ENCODE measurements at places on chromosomes 2 and 18.
A peak's percentile ranks its signal among the peaks of the same experiment; 100 is the strongest.

DNA sequence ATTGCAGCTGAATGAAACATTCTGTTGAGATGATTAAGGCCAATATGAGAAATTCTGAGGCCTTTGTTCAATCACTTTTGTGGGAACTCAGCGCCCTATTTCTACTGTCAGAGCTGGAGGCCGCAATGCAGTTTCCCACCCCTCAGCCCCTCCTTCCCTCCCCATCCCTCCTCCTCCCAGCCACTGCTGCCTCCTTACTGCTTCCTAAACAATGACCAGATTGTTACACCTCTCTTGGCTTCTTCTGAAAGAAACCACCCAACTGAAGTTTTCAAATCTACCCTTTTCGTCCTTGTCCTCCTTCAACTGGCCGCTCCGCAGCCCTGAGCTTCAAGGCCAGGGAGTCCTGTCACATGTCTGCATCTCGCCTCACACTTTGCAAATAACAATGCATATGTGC is 36.7 kb upstream of the MAPK4 start:
- DNase-seq: no peak

- no peak for DNase-seq
Observed at GRCh38 chr18:68679528-68679927, 35.4 kb downstream of the TMX3 start.

GRCh38 chr2:8481463-8482009 is 200.3 kb upstream of the ID2 start:
- DNase-seq: peak; percentile 61

DNA sequence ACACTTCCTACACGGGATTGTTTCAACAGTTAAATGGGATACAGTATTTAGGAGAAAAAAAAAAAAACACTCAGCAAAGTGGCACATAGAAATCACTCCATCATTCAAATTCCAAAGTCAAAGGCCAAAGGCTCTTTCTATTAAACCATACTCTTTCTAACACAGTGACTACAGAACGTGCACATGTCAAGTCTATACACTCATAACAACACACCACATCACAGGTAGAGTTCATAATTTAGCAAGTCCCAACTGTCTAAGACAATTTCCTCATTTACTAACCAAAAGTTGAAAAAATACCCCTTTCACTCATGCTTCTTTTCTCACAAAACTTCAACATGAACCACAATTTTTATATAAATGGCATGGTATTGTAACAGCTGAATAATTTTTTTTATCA is 70.8 kb downstream of the MBOAT2 start:
- no peak for DNase-seq

DNA sequence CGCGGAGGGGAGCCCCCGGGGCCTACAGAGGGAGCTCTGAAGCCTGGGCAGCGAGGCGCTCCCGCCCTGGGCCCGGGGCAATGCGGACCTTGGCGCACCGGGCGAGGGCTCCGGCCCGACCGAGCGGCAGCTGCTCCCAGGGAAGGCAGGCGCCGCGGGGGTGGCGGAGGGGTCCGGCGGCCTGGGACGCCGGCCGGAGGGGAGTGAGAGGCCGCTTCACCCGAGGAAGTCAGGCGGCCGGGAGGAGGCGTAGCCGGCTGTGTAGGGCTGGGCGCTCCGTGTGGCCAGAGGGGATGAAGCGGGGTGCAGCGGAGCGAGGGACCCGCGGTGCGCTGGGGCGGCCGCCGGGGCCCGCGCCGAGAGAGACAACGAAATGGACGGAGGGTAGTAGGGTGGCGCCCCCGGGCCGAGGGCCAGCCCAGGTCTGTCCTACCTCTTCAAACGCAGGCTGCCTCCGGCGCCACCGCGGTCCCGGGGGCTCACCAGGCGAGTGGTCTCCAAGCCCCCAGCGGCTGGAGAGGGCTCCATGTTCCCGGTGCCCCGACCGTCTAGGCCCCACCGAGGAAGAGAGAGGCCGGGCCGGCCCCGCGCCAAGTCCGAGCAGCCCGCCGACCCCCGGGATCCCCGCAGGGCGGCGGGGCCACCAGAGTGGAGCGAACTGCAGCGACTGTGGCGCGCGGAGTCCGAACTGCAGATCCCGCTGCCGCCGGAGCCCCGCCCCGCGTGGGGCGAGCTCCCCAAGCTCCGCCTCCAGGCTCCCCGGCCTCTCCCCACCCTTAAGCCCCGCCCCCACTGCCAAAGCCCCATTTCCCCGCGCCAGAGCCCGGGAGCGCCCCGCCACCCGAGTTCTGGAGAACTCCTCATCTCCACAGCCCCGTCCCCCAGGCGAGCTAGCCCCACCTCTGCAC is at the start of gene SLC30A3:
Gene SLC30A3, minus strand, starts transcription at position 669 of the 908 bp plus-strand sequence. Its CDS starts 141 bp downstream, at position 528.
- DNase-seq: no peak

DNA sequence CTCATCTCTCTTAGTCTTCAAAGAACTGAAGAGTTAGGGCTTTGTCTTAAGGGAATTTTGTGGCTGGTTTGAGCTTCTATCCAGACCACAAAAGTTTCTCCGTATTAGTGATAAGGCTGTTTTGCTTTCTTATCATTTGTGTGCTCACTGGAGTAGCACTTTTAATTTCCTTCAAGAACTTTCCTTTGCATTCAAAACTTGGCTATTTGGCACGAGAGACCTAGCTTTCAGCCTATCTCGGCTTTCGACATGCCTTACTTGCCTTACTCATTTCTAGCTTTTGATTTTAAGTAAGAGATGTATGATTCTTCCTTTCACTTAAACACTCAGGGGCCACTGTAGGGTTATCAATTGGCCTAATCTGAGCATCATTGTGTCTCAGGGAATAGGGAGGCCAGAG is 29.9 kb downstream of the HDHD2 start:
- peak; percentile 11 for DNase-seq

- DNase-seq: peak; percentile 26
Observed at GRCh38 chr2:52880872-52881271, 886.7 kb upstream of the CHAC2 start.

DNA sequence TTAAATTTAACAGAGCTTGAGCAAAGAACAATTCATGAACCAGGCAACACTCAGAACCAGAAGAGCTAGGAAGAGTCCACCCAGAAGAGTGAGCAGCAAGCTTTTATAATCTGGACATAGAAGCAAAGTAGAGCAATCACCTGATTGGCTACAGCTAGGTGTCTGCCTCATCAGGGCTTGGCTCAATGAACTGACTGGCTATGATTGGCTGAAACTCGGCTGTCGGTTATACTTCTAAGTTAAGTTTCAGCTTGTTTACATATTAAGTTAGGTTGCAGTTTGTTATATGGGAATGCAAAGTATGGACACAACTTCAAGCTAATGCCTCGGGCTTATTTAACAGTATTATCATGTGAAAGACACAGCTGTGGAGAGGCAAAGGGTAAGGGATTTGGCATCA is 63.2 kb upstream of the NABP1 start:
- DNase-seq: no peak

DNA sequence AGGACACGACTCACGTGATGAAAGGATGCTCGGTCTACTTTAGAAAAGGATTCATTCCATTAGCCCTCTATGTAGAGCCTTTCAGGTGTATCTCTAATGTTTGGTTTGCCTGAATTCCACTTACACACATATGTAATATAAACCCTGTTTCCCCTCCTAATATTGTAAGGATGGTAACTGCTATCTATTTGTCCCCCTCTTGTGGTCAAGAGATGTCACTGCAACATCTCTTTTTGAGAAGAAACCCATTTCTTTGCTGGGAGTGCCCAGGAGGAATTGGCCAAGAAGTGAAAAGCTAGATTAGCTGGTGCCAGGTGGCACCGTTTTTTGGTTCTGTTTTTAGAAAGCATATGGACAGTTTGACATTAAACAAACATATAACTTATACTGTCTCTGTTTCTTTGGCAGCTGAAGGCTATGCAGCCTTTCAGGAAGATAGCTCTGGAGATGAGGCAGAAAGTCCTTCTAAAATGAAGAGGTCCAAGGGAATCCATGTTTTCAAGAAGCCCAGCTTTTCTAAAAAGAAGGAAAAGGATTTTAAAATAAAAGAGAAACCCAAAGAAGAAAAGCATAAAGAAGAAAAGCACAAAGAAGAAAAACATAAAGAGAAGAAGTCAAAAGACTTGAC is 41.2 kb downstream of the RALBP1 start:
- DNase-seq: peak; percentile 78

DNA sequence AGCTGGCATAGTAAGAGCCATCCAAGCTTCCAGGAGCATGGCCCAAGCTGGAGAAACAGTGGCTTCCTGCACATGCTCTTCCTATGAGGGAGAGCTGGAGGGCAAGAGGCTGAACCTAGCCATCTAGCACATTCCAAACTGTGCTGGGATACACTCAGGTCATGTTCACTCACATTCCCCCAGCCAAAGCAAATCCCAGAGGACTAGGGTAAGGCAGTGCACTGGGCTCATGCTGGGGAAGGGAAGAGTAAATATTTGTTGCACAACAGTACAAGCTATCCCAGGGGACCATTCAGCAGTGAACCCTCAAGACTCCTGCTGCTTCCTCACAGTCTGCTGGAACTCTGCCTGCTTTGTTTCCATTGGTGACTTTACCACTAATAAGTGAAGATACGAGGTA is 20.7 kb upstream of the GYPC start:
- DNase-seq: no peak

GRCh38 chr2:98801921-98802321 is 71.0 kb upstream of the MGAT4A start:
- DNase-seq: peak; percentile 71

- DNase-seq: no peak
Observed at GRCh38 chr2:239370876-239371725, 29.7 kb downstream of the HDAC4 start.

DNA sequence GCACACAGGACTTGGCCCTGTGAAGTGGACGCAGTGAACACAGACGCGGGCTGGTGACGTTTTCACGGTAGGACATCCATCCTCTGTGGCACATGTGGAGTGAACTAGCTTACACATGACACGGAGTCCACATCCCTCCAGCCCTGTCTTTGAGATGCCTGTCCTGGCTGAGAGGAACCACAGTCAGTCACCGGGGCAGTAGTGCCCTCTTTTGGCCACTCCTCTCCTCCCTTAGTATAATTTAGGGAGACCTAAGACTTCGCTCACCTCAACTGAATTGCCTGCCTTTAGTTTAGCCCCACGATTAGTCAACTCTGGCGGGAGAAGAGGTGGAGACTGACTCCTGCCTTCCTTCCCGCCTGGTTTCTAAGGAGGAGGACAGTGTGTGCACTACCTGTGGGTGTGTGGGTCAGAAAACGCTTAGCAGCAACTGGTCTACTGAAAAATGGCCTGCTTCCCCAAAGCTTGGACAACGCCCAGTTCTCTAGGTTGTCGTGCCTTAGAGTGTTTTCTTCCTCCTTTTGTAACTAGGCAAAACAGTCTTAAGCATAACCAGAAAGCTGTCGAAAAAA is 70.6 kb downstream of the MBP start:
- DNase-seq: no peak

- no peak for DNase-seq
Observed at GRCh38 chr18:63951302-63951705, 2.2 kb downstream of the HMSD start.

DNA sequence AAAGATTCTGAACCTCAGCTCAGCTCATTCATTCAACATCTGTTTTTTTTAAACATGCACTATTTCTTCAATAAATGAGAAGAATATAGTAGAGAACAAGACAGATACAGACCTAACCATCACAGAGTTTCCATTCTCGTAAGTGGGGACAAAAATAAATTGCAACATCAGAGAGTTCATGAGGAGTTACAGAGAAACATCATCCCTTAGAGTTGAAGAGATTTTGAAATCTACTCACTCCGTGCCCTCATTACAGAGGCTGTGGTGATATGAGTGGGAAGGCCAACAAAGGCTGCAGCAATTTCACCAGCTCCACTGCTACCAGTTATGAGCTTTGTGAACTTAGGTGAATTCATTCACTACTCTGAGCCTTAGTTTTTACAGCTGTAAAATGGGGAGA is 399.3 kb downstream of the BCL11A start:
- no peak for DNase-seq

- no peak for DNase-seq
Observed at GRCh38 chr2:30710016-30710415, 97.2 kb downstream of the CAPN13 start.

GRCh38 chr2:188956961-188957360 is 17.2 kb upstream of the COL3A1 start:
- DNase-seq: no peak

GRCh38 chr2:112173646-112174319 is 35.6 kb downstream of the FBLN7 start:
- DNase-seq: no peak

DNA sequence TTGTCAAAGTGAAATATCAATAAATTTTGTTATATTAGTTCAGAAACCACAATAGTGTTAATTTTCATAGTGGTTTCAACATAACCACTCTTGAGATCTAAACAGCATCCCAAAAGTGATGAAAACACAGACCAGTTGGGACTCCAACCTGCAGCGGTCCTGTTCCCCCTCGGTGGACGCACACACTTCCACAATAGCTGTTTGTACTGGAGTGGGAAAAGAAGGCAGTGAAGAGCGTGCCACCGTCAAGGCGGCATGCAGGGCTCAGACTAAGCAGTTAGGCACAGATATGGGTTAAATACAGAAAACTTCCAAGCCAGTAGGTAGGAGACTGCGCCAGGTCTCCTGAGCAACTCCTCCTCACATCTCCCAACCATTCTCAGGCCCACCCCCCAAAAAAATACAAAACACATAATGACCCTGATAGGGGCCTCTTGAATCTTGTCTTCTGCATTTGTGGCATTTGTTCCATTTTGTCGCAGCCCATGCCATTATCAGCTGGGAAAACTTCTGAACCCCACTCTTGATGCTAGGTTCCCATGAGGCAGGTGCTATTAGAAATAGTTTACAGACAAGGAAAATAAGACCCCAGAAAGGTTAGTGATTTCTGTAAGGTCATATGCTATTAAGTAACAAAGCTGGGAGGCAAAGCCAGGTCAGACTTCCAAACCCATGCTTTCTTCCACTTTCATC is 57.7 kb downstream of the GORASP2 start:
- no peak for DNase-seq

DNA sequence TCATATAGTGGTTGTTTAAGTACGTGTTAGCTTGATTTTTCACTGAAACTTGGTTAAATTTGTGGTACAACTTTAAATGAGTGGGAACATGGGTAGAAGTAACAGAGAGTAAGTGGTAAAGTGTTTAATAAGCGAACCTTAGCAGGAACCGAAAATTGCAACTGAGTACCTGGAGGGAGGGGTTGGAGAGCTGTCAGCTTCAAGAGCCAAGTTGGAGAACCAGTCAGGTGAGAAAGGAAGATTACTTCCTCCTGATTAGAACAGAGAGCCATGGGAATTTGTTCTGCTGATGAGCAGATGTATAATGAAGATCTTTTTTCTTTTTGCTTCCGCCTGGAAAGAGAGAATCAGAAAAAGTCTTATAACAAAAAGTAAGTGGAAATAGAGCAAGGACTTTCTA is 158.4 kb upstream of the CDH7 start:
- no peak for DNase-seq
